Esophagus squamous epithelium (tissue), 5 donors: ENCODE measurements at places on chromosomes 4 and X.
A peak's percentile ranks its signal among the peaks of the same experiment; 100 is the strongest.

DNA sequence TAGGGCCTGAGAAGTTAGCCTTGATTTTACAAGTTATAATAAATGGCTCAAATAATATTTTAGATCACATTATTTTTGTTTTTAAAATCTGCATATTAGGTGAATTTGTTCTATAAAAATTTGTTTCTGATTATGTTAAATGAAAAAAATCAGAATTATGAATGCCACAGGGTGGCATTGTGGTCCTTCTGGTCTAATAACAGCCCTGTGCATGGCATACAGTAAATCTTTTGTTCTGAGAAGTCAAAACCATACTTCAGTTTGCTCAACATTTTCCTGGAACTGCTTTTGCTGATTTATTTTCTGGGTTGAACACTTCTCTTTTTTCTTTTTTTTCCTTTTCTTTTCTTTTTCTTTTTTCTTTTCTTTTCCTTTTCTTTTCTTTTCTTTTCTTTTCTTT lies 101.0 kb upstream of the UBQLN2 start:
- H3K27ac ChIP-seq, result no peak overlapping the region
- H3K27me3 ChIP-seq, result no peaks in the 10 kb centered on the region
- H3K4me3 ChIP-seq, result no peak overlapping the region
- no peaks in the 10 kb centered on the region for H3K4me1 ChIP-seq
- no peaks in the 10 kb centered on the region for H3K36me3 ChIP-seq

DNA sequence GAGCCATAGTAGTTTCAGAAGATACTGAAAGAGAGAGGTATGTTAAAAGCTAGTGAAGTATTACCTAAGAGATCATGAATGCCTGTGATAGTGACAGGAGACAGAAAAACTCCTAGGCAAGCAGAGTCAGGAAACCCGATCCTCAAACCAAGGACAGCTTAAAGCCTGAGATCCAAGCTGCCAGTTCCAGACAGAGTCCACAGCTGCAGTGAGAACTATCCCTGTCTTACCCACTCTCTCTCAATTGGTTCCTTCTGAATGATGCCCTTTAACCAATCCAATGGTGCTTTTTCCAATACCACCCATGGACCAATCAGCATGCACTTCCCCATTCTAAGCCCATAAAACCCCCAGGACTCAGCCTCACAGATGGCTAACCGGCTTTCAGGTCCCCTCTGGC lies 90.4 kb upstream of the PCDH10 start:
- H3K27ac ChIP-seq, result no peak overlapping the region
- no peaks in the 10 kb centered on the region for H3K36me3 ChIP-seq
- H3K4me1 ChIP-seq, result no peaks in the 10 kb centered on the region

- no peak overlapping the region for H3K27ac ChIP-seq
- H3K4me1 ChIP-seq, result no peaks in the 10 kb centered on the region
- no peak for DNase-seq
- no peaks in the 10 kb centered on the region for H3K36me3 ChIP-seq
Measured at GRCh38 chr4:52510939-52511565, 148.0 kb downstream of the USP46 start.

GRCh38 chrX:42755815-42756214 lies 22.1 kb downstream of the PPP1R2C start:
- no peaks in the 10 kb centered on the region for H3K36me3 ChIP-seq
- H3K27me3 ChIP-seq, result no peaks in the 10 kb centered on the region
- no peak for DNase-seq
- H3K4me3 ChIP-seq, result no peak overlapping the region
- H3K27ac ChIP-seq, result no peak overlapping the region
- H3K4me1 ChIP-seq, result no peaks in the 10 kb centered on the region

- DNase-seq, result no peak
- no peaks in the 10 kb centered on the region for H3K4me1 ChIP-seq
- no peaks in the 10 kb centered on the region for H3K27me3 ChIP-seq
- no peak overlapping the region for H3K4me3 ChIP-seq
- peak overlapping the region; percentile 26 for H3K27ac ChIP-seq
- peaks cover 9% of the 10 kb centered on the region for H3K36me3 ChIP-seq
Measured at GRCh38 chr4:78481180-78481579, 70.4 kb upstream of the ANXA3 start.

GRCh38 chr4:60485276-60485675 lies 714.9 kb upstream of the ADGRL3 start:
- H3K27me3 ChIP-seq, result no peaks in the 10 kb centered on the region
- no peaks in the 10 kb centered on the region for H3K4me1 ChIP-seq
- H3K4me3 ChIP-seq, result no peak overlapping the region
- no peak overlapping the region for H3K27ac ChIP-seq
- H3K36me3 ChIP-seq, result no peaks in the 10 kb centered on the region
- no peak for DNase-seq

DNA sequence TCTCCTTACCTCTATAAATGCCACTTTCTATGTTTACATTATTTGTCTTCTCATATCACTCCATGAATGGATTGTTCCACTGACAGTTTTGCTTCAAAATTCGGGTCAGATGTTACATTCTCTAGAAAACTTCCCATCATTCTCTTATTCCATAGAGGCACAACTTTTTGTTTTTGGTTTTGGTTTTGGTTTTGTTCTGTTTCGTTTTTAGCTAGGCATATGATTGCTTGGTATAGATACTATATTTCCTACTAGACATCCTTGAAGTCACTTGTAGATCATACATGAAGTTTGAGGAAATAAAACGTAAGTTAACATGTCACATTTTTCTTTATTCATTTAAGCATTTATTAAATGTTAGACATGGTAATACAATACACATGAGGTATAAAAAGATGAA lies 961.0 kb downstream of the PCDH18 start:
- H3K27ac ChIP-seq, result no peak overlapping the region
- H3K36me3 ChIP-seq, result no peaks in the 10 kb centered on the region
- no peak overlapping the region for H3K4me3 ChIP-seq
- no peak for DNase-seq

- H3K4me1 ChIP-seq, result no peaks in the 10 kb centered on the region
- DNase-seq, result no peak
- no peaks in the 10 kb centered on the region for H3K27me3 ChIP-seq
- no peaks in the 10 kb centered on the region for H3K36me3 ChIP-seq
- H3K27ac ChIP-seq, result no peak overlapping the region
Measured at GRCh38 chr4:77354550-77354949, 197.5 kb downstream of the CCNG2 start.

GRCh38 chrX:13511944-13512330 lies 57.5 kb upstream of the EGFL6 start:
- no peak overlapping the region for H3K27ac ChIP-seq
- H3K4me1 ChIP-seq, result no peaks in the 10 kb centered on the region
- no peaks in the 10 kb centered on the region for H3K36me3 ChIP-seq
- H3K27me3 ChIP-seq, result no peaks in the 10 kb centered on the region
- no peak overlapping the region for H3K4me3 ChIP-seq

GRCh38 chr4:172352356-172352755 lies 539.2 kb downstream of the GALNTL6 start:
- H3K36me3 ChIP-seq, result no peaks in the 10 kb centered on the region
- H3K4me3 ChIP-seq, result no peak overlapping the region
- no peak overlapping the region for H3K27ac ChIP-seq

DNA sequence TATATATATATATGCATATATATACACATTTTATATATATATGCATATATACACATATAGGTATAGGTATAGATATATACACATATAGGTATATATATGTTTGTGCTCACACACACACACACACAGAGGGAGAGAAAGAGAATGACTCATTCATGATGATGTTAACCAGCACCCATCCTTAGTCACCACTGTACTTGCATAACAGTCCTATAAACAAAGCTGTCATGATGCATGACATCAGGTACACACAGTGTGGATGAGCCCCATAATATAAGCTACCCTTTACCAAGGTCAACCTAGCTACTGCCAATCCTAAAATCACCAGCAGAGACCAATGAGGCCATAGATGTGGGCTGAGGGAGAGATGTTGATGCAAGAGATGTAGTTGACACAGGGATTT lies 1408.0 kb downstream of the RAPGEF2 start:
- no peaks in the 10 kb centered on the region for H3K4me1 ChIP-seq
- H3K27me3 ChIP-seq, result no peaks in the 10 kb centered on the region
- H3K4me3 ChIP-seq, result no peak overlapping the region
- H3K27ac ChIP-seq, result no peak overlapping the region
- H3K36me3 ChIP-seq, result no peaks in the 10 kb centered on the region

GRCh38 chr4:24195991-24196736 lies 306.3 kb upstream of the PPARGC1A start:
- H3K27me3 ChIP-seq, result no peaks in the 10 kb centered on the region
- no peak overlapping the region for H3K4me3 ChIP-seq
- no peaks in the 10 kb centered on the region for H3K36me3 ChIP-seq
- H3K4me1 ChIP-seq, result no peaks in the 10 kb centered on the region
- DNase-seq, result no peak

- no peaks in the 10 kb centered on the region for H3K36me3 ChIP-seq
- no peaks in the 10 kb centered on the region for H3K27me3 ChIP-seq
- H3K4me1 ChIP-seq, result no peaks in the 10 kb centered on the region
- DNase-seq, result no peak
Measured at GRCh38 chrX:9605484-9605883, 140.6 kb downstream of the TBL1X start.

DNA sequence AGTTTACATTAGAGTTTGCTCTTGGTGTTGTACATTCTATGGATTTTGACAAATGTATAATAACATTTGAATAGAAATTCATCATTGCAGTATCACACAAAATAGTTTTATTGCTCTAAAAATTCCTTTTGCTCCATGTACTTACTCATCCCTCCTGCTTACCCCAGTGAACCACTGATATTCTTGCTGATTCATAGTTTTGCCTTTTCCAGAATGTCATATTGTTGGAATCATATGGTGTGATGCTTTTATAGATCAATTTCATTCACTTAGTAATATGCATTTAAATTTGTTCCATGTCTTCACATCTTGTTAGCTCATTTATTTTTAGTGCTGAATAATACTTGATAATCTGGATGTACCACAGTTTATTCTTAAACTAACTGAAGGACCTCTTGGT lies 1593.2 kb downstream of the C4orf33 start:
- H3K27ac ChIP-seq, result no peak overlapping the region
- no peak for DNase-seq
- no peaks in the 10 kb centered on the region for H3K27me3 ChIP-seq
- no peaks in the 10 kb centered on the region for H3K36me3 ChIP-seq
- H3K4me1 ChIP-seq, result no peaks in the 10 kb centered on the region
- H3K4me3 ChIP-seq, result no peak overlapping the region

DNA sequence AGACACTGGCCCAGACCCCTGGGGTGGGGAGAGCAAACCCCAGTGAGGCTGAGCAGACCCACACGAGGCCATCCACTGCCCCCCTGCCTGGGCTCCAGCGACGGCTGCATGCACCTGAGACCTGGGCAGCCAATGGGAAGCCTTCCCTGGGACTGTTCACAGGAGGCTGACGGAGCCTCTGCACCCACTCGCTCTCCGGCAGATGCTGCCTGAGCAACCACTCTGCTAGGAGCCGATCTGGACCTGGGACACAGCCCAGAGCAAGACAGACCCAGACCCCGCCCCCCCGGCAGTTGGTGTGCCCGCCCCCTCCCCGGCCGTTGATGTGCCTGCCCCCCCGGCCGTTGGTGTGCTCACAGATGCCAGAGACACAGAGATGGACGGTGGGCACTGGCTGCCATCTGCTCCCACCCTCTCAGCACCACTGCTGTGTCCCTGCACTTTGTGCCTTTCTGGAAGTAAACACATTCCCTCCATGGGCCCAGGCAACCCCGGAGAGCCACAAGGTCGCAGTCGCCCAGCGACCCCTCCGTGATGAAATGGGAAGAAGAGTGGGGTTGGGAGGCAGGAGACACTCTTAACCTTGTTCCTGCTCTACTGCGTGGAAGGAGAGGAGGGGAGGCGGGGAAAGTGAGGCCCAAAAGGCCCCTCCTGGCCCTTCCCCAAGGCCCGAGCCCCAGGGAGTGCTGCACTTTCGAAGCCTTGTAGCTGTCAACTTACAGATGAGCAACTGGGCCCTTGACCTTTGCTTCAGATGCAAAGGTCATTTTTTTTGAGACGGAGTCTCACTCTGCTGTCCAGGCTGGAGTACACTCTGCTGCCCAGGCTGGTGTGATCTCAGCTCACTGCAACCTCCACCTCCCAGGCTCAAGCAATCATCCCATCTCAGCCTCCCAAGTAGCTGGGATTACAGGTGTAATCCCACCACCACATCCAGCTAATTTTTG lies 62.0 kb downstream of the ZFYVE28 start:
- H3K36me3 ChIP-seq, result no peaks in the 10 kb centered on the region
- no peak overlapping the region for H3K4me3 ChIP-seq
- no peak for DNase-seq
- H3K27ac ChIP-seq, result no peak overlapping the region

DNA sequence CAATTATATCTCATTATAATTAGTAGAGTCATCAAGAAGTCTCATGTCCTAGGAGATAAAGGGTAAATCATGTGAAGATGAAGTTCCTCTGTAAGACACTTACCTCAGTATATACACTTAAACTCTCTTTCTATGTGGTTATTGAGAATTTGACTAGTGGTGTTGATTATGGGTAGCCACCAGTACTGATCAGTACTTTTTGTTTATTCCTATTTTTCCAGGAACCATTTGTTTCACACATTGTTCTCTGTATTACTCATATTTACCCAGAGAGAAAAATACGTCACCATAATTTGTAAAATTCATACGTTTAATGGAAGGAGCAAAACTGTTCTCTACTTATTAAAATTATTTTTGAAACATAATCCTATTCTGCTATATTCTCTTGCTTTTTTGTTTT lies 55.8 kb upstream of the PRDM8 start:
- H3K4me3 ChIP-seq, result no peak overlapping the region
- no peaks in the 10 kb centered on the region for H3K4me1 ChIP-seq
- no peak overlapping the region for H3K27ac ChIP-seq
- no peak for DNase-seq
- no peaks in the 10 kb centered on the region for H3K36me3 ChIP-seq

GRCh38 chr4:24163314-24163713 lies 273.5 kb upstream of the PPARGC1A start:
- H3K27ac ChIP-seq, result no peak overlapping the region
- H3K4me1 ChIP-seq, result no peaks in the 10 kb centered on the region
- no peaks in the 10 kb centered on the region for H3K36me3 ChIP-seq
- no peak for DNase-seq

DNA sequence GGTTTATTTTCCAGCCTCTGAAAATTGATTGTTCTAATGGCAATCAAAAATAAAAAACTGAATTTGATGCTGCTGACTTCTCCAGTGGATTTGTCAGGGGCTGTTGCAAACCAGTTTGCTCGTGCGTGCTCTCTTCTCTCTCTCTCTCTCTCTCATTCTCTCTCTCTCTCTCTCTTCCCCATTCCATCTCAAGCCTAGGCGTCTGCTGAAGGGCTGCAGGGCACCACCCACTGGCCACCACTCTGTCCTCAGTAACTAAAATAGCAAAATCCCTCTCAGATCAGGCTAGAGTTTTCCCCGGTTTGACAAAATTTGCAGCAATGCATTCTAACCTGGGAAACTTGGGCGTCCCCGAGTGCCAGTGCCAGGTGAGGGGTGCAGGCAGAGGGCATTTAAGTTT lies 19.4 kb downstream of the NKX6-1 start:
- H3K36me3 ChIP-seq, result no peaks in the 10 kb centered on the region
- DNase-seq, result no peak
- H3K4me1 ChIP-seq, result peaks cover 4% of the 10 kb centered on the region
- H3K27ac ChIP-seq, result no peak overlapping the region
- H3K27me3 ChIP-seq, result peaks cover 12% of the 10 kb centered on the region

GRCh38 chr4:122663814-122664610 lies 43.1 kb upstream of the IL21 start:
- H3K4me3 ChIP-seq, result no peak overlapping the region
- no peak for DNase-seq
- H3K36me3 ChIP-seq, result no peaks in the 10 kb centered on the region
- H3K27me3 ChIP-seq, result no peaks in the 10 kb centered on the region
